AML-193 (cell line): ENCODE measurements at places on chromosomes 5 and 9.

GRCh38 chr9:93815135-93815534, 140.0 kb downstream of the BARX1 start:
- DNase-seq = no peak

GRCh38 chr5:16143361-16144049, 36.1 kb downstream of the MARCHF11 start:
- no peak for DNase-seq

DNA sequence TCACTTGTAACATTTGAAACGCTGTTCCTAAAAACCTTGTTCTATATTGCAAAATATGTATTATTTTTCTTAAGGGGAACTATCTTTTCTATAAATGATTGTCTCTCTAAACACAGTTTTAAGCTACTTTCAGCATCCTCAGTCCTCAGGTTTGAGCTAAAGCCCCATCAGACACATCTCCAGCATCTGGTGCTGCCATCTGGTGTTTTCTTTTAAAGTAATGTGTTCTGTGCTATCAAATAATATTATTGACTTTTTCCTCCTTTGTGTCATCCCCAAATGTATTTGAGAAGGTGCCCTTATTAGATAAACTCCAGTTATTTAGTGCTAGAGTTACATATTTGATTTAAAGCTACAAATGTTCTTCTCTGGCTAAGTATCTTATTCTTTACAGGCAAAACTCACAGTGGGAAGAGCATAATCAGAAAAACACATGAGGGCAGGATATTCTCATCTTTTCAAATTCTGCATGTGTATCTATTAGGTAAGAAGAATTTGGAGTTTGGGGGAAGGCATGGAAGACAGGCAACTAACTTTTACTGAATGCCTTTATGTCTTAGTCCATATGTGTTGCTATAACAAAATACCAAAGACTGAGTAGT, 27.5 kb downstream of the ZNF474 start:
- DNase-seq = peak; percentile 3

DNA sequence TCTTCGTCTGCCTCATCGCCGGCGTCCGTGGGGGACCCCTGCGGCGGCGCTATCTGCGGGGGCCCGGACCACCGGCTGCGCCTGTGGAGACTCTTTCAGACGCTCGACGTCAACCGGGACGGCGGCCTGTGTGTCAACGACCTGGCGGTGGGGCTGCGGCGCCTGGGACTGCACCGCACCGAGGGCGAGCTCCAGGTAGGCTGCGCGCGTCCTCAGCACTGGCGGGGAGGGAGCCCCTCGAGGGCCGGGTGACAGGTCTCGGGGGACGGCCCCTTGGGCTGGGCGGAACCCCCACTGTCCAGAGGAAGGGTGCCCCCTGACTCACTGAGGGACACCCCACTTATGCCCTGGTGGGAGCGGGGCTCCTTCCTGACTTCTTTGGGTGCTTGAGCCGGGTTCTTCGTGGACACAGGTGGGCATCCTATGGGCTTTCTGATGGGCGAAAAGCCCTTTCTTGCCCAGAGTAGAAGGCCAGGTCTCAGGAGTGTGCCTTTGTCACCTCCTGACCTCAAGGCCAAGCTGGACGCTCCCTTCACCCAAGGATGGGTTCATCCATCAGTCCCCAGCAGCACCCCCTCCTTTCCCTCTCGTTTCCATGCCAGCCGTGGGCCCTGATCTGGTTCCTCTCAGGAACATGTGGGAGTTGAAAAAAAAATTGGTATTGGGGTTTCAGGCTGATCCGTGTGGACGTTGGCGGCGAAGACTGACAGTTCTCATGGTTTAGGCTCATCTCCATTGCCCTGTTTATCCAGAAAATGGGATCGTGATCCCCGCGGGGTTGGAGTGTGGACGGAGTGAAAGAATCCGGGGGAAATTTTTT, 564 bp downstream of the SLC25A25 start:
- no peak for DNase-seq

GRCh38 chr5:118185018-118185417, 803.3 kb downstream of the DTWD2 start:
- DNase-seq = no peak

DNA sequence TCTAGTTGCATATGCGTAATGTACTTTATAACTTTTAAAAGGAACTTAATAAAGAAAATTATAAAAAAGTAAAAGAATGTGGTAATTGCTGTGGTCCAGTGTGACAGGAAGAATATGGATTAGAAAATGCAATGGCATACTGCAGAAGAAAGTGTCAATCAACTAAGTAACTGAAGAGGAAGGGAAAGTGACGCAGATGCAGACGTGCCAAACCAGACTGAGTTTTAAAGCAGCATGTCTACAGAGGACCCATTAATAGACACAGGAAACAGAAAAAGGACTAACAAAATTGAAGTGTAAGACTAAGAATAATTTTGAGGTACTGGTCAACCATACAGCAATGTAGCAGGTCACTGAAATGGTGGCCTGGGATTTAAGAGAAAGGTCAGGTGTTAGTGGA, 73.3 kb downstream of the DPYSL3 start:
- DNase-seq = no peak

- DNase-seq = no peak
Observed at GRCh38 chr5:96322217-96322616, 110.8 kb downstream of the PCSK1 start.

DNA sequence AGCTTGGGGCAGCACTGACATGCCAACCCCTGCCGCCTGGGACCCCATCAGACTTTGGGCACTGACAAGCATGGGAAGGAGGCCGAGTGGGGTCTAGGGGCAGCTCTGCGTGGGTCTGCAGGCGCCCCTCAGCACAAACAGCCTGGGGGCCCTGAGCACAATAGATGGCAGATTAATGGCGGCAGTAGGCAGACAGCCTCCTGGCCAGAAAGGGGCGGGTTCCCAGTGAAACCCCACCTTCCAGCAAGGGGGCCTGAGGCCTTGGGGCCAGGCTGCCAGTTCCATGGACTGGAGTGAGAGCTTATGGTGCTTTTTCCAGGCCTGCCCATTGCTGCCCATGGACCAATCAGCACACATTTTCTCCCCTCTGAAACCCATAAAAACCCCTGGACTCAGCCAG, 2031.2 kb downstream of the EFNA5 start:
- DNase-seq = no peak

DNA sequence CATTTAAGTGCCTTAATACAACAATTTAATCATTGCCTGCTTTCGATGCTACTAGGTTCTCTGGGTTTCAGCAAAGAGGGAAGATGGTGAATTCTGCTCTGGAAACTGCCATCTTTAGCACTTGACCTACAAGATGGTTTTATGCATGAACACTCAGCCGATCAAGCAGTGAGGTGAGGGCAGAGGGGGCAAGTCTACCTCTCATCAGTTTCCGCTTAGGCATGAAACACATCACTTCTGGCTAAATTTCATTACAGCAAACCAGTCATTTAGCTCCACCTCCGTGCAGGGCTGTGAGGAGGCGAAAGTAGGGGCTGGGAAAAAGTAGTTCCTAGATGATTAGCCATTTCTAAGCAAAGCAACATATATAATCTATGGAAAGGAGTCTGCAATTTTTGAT, 1018.0 kb downstream of the CDH18 start:
- no peak for DNase-seq

- no peak for DNase-seq
Observed at GRCh38 chr5:59842999-59843398, 50.5 kb downstream of the PDE4D start.

DNA sequence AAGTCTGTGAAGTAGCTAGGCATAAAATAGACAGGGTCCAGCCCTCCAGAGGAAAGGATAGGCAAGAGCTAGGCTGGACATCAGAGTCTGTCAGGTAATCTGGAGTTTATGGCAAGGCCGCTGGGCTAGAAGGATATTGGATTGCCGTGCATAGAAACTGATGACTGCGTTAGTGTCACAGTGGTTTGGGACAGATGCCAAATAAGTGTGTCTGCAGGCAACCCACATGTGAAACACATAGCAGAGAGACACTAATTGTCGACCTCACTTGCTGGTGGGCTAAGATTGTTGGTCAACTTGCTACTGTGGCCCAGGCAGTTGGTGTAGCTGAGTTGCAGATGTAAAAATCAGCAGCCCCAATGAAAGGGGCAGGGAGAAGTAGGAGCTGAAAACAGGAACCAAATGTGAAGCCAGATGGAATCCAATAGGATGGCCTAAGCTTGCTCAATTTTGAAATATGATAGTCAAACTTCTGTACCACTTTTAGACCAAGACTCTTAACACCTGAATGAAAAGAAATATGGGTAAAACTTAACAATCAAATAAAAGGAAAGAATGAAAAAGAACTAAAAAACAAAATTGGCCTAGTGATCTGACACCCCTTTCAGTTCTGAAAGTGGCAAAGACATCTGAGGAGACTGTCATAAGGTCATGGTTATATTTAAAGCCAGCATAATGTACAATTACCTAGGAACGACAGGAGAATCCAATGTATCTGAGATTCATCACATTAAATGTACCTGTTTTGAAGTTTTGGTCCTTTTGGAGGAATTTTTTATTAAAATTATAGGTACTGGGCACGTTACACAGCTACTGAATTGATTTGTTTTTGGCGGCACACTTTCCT, 243.3 kb upstream of the ACTBL2 start:
- no peak for DNase-seq
